ENCODE measurements at places on chromosomes 12 and 14. TPM values are rescaled to one million over a fixed set of nuclear protein-coding genes. Genes with fewer than 3 reads are reported as not detected.

MUCL1 gene
- total RNA-seq, result not detected

- H3K4me1 ChIP-seq, result no peaks in the 10 kb centered on the region
- no peaks in the 10 kb centered on the region for H3K27me3 ChIP-seq
- H3K36me3 ChIP-seq, result no peaks in the 10 kb centered on the region
- no peak for DNase-seq
- H3K27ac ChIP-seq, result no peak overlapping the region
- no peak overlapping the region for H3K4me3 ChIP-seq
Measured at GRCh38 chr12:3110578-3110977, 33.4 kb downstream of the TSPAN9 start.

DNA sequence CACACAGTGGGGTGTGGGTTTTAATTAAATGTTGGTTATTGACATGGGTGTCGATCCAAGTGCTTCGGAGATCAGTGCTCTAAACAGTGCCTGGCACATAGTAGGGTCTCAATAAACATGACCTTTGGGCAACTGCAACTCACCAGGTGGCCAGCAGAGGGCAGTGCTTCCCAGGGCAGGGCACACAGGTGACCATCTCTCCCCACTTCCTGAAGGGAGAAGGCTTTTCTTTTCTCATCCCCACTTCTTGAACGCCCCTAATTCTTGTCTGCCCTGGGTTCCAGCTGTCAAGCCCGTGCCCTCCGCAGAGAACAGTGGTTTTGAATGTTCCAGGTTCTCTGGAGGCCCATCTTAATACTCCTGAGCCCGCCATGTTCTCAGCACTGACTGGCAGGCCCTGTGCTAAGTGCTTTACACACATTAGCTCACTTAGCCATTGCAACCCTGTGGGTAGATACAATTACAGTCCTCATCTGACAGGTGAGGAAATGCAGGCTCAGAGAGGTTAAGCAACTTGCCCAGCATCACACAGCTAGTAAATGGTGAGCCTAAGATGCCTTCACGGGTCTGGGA, 16.3 kb downstream of the RAPGEF3 start:
- H3K27me3 ChIP-seq, result no peaks in the 10 kb centered on the region
- H3K4me1 ChIP-seq, result peaks cover 58% of the 10 kb centered on the region

- H3K4me3 ChIP-seq, result no peak overlapping the region
- H3K27ac ChIP-seq, result no peak overlapping the region
- H3K4me1 ChIP-seq, result no peaks in the 10 kb centered on the region
- no peaks in the 10 kb centered on the region for H3K27me3 ChIP-seq
- DNase-seq, result no peak
Measured at GRCh38 chr12:102682366-102683289, 202.3 kb upstream of the IGF1 start.

GRCh38 chr12:68240975-68241374, 12.4 kb downstream of the IL22 start:
- H3K4me3 ChIP-seq, result no peak overlapping the region
- no peaks in the 10 kb centered on the region for H3K27me3 ChIP-seq
- H3K4me1 ChIP-seq, result no peaks in the 10 kb centered on the region
- no peaks in the 10 kb centered on the region for H3K36me3 ChIP-seq

- no peak overlapping the region for H3K4me3 ChIP-seq
- DNase-seq, result no peak
- H3K27ac ChIP-seq, result peak overlapping the region; percentile 45
- H3K27me3 ChIP-seq, result no peaks in the 10 kb centered on the region
Measured at GRCh38 chr14:55306938-55307589, 35.8 kb downstream of the FBXO34 start.

DNA sequence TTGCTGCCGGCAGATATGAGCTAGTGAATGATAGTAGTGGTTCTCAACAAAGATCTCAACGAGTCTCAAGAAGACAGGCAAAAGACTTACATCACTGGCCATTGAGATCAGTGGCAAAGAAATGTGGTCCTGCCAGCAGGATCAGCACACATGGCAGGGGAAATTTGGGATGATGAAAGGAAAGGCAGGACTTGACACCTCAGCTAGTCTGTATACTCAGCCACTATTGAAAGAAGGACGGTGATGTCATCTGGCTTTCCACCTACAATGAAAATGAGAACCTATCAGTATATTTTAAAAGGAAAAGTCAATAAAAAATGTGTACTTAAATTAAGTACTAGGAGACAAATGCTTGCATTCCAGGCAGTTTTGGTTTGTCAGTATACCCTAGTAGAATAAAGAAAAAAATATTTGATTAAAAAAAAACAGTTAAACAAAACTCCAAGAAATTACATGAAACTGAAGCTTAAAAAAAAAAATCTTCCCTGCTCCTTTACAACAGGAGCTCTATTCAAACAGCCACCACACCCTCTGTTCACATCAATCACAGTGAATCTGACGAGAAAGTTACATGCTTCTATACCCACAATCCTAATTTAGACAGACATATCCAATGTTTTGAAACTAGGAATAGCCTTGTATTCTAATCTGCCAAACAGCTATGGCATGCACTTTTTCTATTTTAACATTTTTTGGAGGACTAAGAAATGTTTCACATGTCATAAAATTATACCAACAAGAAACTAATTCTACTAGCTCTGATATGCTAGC, 34.9 kb downstream of the RAD9B start:
- no peak for DNase-seq
- H3K4me3 ChIP-seq, result no peak overlapping the region

GRCh38 chr12:3614806-3615466, 123.9 kb downstream of the PRMT8 start:
- no peak overlapping the region for H3K27ac ChIP-seq
- no peaks in the 10 kb centered on the region for H3K36me3 ChIP-seq
- DNase-seq, result no peak
- H3K4me3 ChIP-seq, result no peak overlapping the region
- no peaks in the 10 kb centered on the region for H3K27me3 ChIP-seq
- H3K4me1 ChIP-seq, result no peaks in the 10 kb centered on the region

GPR137C gene
- 0.98 TPM for total RNA-seq

- no peak overlapping the region for H3K4me3 ChIP-seq
- no peak for DNase-seq
- peak overlapping the region; percentile 5 for H3K27ac ChIP-seq
- peaks cover 22% of the 10 kb centered on the region for H3K36me3 ChIP-seq
- no peaks in the 10 kb centered on the region for H3K4me1 ChIP-seq
Measured at GRCh38 chr14:35861204-35861868, 35.2 kb downstream of the BRMS1L start.

- DNase-seq, result no peak
- no peaks in the 10 kb centered on the region for H3K27me3 ChIP-seq
- no peak overlapping the region for H3K4me3 ChIP-seq
- H3K4me1 ChIP-seq, result no peaks in the 10 kb centered on the region
Measured at GRCh38 chr12:26744697-26745440, 88.1 kb downstream of the ITPR2 start.

KRT73 gene
- total RNA-seq, result not detected

GRCh38 chr12:110627500-110628195, 13.7 kb downstream of the TCTN1 start:
- H3K27me3 ChIP-seq, result no peaks in the 10 kb centered on the region
- DNase-seq, result no peak

DNA sequence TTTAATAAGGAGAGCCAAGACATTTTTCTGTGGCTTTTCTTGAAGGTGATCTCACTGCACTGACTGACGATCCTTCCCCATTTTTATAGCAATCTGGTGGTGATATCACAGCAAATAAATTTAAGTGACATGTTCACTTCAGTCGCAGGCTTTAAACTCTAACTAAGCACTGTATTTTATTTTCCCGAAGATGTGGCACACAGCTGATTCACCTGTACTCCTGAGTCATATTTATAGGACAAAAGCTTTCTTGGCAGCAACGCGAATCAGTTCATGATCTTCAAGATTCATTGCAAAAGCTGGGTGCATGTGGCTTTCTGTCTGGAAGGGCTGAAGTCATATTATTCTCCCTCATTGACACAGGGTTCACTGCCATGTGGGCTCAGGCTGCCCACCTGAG, 79.8 kb upstream of the TUNAR start:
- no peaks in the 10 kb centered on the region for H3K36me3 ChIP-seq
- no peak overlapping the region for H3K27ac ChIP-seq
- DNase-seq, result no peak

DNA sequence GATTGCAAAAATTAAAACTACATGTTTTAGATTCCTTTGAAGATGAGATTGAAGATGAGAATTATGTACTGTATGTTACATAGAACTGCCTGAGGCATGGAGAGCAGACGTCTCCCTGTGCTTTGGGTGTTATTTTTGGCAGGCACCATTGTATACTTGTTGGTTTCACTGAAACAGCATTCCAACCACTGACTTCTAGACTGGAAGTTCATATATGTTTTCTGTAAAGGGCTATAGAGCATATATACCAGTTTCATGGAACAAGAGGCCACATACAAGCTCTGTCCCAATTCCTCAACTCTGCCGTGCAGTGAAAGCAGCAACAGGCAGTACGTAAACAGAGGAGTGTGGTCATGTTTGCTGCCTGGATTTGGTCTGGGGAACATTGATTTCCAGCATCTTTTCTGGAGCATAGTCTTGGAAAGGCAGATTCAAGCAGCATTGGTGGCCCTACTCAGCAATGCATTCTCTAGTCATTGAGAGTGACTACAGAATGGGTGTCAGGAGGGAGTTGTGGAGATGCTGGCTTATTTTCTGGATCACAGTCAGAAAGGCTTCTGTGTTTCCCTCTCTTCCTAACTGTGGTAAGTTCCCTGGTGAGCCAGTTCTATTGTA, 57.6 kb upstream of the CNTN1 start:
- H3K27ac ChIP-seq, result no peak overlapping the region
- no peaks in the 10 kb centered on the region for H3K27me3 ChIP-seq
- H3K4me1 ChIP-seq, result no peaks in the 10 kb centered on the region
- no peak overlapping the region for H3K4me3 ChIP-seq
- no peak for DNase-seq
- no peaks in the 10 kb centered on the region for H3K36me3 ChIP-seq

DNA sequence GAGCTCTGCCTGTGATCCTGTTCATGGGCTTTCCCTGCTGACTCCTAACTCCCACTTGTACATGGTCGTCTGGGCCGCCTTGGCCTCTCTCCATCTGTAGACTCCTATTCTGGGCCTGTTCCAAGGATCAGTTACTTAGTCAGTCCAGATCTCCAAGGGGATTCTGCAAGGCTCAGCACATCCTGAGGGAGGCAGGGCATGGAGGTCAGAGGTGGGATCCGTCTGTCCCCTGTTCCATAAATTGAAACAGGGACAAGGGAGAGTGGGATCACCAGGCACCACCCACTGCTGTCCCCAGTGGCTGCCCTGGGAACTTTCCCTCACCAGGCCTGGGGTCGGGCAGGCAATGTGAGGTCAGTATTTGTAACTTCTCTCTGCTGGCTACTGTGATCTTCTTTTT, 43.5 kb downstream of the KCTD10 start:
- no peak for DNase-seq
- H3K27ac ChIP-seq, result no peak overlapping the region
- no peak overlapping the region for H3K4me3 ChIP-seq
- H3K4me1 ChIP-seq, result no peaks in the 10 kb centered on the region

DNA sequence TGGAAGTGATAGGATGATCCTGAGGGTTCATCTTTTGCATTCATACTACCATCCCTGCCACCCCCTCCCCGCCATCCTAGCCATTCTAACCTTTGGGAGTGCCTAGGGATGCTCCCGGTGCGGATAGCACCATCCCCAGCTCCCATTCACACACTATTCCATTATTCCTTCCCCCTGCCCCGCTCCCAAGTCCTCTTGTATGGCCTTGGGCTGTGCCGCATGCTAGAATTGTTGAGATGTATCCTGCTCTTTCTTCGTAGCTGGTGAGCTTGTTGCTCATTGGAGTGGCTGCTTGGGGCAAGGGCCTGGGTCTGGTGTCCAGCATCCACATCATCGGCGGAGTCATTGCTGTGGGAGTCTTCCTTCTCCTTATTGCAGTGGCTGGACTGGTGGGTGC, 644 bp downstream of the TSPAN31 start:
- peaks cover 40% of the 10 kb centered on the region for H3K36me3 ChIP-seq
- no peaks in the 10 kb centered on the region for H3K4me1 ChIP-seq
- H3K27me3 ChIP-seq, result no peaks in the 10 kb centered on the region

DNA sequence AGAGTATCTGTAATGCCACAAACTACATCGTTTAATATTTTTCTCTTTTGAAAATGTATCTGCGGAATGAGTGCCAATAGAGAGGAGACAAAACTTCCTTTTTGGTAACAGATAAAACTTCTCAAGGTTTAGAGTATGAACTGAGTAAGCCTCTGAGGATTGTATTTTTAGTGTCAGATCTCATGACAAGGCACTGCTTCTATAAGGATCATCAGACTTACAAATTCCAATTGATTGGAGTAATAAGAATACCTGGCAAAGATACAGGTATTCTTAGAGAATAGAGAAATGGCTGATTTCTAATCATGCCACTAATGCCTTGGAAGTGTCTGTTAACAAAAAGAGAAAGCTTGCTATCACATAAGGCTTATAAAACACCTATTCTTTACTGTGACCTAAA, 45.3 kb downstream of the SLC35F4 start:
- H3K27me3 ChIP-seq, result no peaks in the 10 kb centered on the region
- H3K36me3 ChIP-seq, result no peaks in the 10 kb centered on the region
- H3K4me1 ChIP-seq, result no peaks in the 10 kb centered on the region
- no peak overlapping the region for H3K4me3 ChIP-seq
- no peak for DNase-seq

FBLN5 gene
- total RNA-seq, result 125 TPM

DNA sequence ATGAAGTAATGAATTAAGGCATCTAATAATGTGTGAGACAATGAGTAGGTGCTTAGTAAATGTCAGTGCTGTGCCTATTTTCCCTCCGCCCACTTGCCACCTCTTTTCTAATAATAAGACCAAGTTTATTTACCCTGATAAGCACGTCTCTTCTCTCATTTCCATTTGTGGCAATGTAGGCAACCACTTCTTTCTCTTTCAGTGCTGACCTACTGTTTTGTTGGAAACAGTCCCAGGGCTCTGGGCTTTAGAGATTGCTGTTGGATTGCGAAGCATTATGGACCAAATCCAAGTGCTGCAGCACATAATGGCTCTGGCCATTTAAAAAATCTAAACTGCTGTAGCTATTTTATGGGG, 141.3 kb upstream of the PLEKHG7 start:
- peak overlapping the region; percentile 67 for H3K27ac ChIP-seq
- no peaks in the 10 kb centered on the region for H3K27me3 ChIP-seq
- no peaks in the 10 kb centered on the region for H3K36me3 ChIP-seq
- DNase-seq, result peak; percentile 64
- H3K4me1 ChIP-seq, result peaks cover 25% of the 10 kb centered on the region
- H3K4me3 ChIP-seq, result no peak overlapping the region

- peak overlapping the region; percentile 43 for H3K27ac ChIP-seq
- no peak overlapping the region for H3K4me3 ChIP-seq
- H3K27me3 ChIP-seq, result no peaks in the 10 kb centered on the region
- DNase-seq, result no peak
- no peaks in the 10 kb centered on the region for H3K36me3 ChIP-seq
Measured at GRCh38 chr14:89750281-89750755, 204.2 kb downstream of the EFCAB11 start.

GRCh38 chr12:79934281-79935020, 446 bp downstream of the PPP1R12A start:
- H3K36me3 ChIP-seq, result no peaks in the 10 kb centered on the region
- peaks cover 34% of the 10 kb centered on the region for H3K4me1 ChIP-seq
- peak overlapping the region; percentile 98 for H3K27ac ChIP-seq
- DNase-seq, result no peak
- peak overlapping the region; percentile 96 for H3K4me3 ChIP-seq

ARHGEF25 gene
- total RNA-seq, result 7.4 TPM

DPPA3 gene
- not detected for total RNA-seq

SELPLG gene
- total RNA-seq, result 3.7 TPM

GRCh38 chr12:59699421-59700152, 103.8 kb downstream of the SLC16A7 start:
- no peaks in the 10 kb centered on the region for H3K36me3 ChIP-seq
- no peak overlapping the region for H3K4me3 ChIP-seq
- no peak overlapping the region for H3K27ac ChIP-seq
- H3K27me3 ChIP-seq, result no peaks in the 10 kb centered on the region
- no peaks in the 10 kb centered on the region for H3K4me1 ChIP-seq

Data from right atrium auricular region (tissue), 2 donors.